CD4-positive, alpha-beta T cell treated with Interleukin-2 at 100 ng/mL for 4 hours (primary cell): ENCODE measurements at places on chromosomes 7 and 10.

DNA sequence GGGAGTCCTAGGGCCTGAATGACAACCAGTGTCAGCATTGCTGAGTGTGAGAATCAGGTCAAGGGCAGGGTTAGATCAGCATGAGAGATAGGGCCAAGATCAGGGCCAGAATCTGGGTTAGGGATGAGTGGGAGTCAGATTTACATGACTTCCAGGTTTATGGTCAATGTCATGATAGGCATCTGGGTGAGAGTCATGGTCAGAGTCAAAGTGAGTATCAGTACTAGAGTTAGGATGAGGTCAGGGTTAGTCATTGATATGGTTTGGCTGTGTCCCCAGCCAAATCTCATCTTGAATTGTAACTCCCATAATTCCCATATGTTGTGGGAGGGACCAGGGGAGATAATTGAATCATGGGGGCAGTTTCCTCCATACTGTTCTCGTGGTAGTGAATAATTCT, 12.3 kb downstream of the MRPS24 start:
- DNase-seq = no peak

DNA sequence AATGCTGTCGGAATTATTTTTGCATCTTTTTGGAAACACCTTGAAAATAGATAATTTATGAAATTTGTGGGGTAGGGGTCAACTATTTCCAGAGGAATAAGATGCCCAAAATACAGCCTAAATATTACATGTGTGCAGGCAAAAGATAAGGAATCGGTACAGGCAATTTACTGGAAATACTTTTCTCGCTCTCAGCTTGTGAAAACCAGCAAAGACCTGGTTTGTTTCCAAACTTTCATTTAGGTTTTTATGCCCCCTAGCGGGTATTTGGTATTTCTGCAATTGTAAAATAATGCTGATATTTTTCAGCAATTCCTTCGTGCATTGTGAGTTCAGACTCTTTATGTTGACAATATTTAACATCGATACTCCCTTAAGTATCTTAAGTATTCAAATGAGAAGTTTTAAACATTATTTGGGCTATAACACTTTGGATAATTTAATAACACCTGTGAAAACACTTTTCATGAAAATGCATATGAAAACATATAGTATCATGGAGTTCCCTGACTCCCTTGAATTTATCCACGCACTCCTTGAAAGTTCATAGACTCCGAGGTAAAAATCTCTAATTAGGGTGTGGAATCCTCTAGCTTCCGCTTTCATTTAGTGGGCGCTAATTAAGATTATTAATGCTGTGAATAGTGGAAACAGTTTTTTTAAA, 132.4 kb downstream of the TSPAN12 start:
- DNase-seq = peak; percentile 1

DNA sequence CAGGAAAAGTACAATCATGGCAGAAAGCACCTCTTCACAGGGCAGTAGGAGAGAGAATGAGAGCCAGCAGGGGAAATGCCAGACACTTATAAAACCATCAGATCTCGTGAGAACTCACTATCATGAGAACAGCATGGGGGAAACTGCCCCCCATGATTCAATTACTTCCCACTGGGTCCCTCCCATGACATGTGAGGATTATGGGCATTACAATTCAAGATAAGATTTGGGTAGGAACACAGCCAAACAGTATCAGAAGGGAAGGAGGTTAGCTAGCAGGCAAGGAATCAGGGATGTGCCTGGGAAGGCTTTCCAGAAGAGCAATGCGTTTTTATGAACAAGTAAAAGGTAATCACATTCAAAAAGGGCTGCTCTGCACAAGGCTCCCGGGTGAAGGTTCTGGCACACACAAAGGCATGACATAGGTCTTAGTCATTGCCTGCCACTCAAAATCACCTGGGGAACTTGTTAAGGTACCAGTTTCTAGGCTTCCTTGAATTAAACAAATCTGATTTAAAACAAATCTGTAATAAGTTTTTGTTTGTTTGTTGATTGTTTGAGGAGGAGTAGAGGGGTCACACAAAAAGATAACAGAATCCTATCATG, 40.9 kb downstream of the BMPER start:
- no peak for DNase-seq

GRCh38 chr10:78491812-78492211, 458.1 kb downstream of the RPS24 start:
- DNase-seq = no peak

DNA sequence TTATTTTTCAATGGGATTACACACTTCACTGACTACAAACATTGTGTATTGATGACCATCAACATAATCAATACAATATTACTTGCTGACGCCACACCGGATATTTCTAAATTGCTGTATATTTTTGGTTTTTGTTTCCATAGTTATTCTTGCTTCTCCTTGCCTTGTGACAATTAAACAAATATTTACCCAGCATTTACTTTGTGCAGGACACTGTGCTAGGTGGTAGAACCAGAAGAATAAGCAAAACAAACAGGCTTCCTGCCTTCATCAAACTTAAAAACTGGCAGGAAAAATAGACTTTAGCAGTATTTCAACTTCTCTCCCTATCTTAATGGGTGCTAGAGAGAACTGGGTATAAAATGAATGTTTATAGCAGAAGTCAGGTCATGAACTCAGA, 50.6 kb downstream of the ZNF277 start:
- DNase-seq = no peak

GRCh38 chr10:100746784-100747455, 1.5 kb downstream of the PAX2 start:
- no peak for DNase-seq

DNA sequence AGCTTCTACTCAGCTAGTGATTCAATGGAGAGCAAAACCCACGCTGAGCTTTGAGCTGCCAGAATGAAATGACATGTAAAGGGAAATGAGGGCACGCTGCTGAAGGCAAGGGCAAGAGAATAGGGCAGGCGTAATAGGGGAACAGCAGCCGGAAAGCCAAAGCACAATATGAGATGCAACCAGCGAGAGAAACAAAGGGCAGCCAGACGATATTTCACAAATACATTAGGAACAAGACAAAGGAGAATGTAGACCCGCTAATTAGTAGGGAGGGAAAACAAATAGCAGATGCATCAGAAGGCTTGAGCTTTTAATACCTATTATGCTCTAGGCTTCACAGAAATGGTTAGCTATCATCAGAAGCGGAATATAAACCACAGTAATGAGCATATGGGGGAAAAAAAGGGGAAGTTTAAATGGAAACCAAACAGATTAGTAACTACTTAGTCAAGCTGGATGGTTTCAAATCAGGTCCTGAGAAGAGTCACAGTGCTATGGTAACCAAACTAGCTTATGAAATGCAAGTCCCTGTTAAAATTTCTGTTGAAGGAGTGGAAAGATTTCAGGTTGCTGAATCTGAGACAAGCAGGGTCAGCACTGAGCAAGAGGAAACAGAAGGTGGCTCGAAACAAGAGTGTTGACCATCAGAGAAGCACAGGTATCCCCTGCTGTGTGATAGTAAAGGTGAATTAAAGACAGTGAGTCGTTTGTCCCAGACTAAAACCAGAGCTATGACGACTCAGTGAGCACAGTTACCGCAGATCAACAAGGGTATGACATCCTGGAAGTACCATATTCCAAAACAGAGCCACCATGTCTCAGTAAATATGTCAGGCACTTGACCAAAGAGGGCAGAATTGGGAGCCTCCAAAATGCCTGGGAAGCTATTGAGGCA, 496.9 kb upstream of the CELF2 start:
- no peak for DNase-seq

- DNase-seq = no peak
These were observed 574.3 kb downstream of the TCERG1L start for GRCh38 chr10:130737186-130737585.

DNA sequence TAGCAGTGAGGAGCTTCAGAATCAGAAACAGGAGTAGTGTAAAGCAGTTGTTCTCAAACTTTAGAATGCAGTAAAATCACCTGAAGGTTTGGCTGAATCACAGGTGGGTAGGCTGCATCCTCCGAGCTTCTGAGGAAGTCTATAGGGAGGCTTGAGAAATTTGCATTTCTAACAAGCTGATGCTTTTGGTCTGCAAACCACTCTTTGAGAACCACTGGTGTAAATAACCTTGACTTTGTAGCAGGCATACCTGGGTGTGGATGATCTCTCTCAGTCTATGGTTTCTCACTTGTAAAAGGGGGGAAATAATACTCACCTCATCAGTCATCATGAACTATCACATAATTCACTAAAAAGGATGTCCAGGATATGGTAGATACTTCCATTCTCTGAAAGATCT, 118.1 kb downstream of the SRI start:
- DNase-seq = no peak

DNA sequence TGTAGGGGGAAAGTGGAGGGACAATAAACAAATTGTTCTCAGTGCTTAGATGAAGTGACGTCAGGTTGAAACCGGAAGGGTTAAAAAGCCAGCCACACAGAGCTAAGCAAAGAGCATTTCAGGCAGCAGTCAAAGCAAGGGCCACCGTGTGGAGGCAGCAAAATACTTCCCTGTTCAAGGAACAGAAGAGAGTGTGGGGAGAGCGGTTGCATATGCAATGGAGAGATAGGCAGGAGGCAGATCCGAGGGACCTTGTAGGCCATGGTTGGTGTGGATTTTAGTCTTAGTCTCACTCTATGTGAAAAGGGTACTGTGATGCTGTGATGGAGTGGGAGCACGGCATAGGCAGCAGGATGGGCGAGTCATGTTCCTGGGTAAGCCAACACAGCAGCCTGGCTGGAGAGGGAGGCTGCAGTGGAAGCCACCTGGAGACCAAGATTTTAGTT, 3.8 kb upstream of the STN1 start:
- DNase-seq = peak; percentile 20

- no peak for DNase-seq
These were observed 91.3 kb downstream of the KIAA1549 start for GRCh38 chr7:138889582-138890498.

DNA sequence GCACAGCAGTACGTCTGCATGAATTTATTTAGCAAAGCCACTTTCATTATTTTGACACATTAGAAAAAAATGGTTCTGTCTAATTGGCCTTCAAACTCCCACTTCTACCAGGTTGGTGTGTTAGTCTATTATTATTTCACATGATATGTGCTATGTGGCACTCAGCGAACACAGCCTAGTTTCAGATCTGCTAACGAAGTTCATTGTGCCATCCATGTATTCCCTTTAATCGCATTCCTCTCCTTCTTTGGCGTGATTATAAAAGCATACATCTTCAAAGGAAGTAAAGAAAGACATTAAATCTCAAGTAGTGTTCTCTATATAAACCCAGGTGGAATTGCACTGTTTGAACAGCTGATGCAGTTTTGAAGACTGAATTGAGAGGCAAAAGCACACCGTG, 96.4 kb upstream of the CACNA2D1 start:
- no peak for DNase-seq

DNA sequence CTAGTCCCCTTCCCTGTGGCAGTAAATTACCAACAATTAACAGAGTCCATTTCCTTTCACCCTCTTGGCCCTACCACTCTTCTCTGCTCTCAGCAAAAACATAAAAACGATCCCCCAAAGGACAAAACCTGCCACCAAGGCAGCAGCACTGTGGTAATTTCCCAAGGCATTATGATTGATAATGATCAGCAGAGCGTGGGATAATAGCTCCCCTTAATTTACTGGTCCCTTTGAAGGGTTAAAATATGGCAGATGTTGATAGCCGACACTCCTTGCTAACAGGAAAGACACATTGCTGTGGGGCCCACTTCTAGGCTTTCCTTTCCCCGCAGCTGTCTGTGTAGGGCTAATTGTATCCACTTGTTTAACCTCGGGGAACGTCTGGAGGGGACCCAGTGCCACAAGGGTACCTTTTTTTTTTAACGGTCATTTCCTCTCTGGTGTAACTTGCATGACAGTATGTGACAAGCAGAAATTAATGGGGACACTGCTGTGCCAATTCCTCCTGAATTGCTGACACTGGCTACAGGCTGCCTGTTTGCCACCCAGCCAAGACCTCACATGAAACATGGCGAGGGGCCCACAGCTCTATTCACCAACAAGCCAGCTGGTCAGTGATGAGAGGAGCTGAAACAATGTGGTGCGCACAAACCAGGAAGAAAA, 81.3 kb downstream of the CDK6 start:
- no peak for DNase-seq

GRCh38 chr10:80144067-80144695, 11.7 kb downstream of the PLAC9 start:
- DNase-seq = peak; percentile 8

DNA sequence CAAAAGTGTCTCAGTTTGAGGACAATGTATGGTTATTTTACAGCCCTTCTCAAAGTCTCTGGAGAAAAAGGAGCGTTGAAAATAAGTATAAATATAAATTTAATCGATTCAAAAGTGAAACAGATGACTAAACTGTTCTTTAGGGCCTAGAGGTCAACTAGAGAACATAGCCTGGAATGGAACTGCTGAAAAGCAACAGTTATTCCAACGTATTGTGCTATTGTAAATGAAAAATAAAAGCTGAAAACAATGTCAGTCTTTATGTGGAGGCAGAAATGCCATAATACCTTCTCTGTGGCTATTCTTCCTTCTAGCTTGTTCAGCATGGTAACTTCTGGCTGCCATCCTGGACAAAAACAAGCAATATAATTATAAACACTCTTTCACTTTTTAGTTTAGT, 362.5 kb downstream of the ARL4A start:
- DNase-seq = no peak
